ENCODE measurements at places on chromosomes 5 and 9.

GRCh38 chr9:93290495-93291434, 106.8 kb downstream of the WNK2 start:
- DNase-seq: no peak

DNA sequence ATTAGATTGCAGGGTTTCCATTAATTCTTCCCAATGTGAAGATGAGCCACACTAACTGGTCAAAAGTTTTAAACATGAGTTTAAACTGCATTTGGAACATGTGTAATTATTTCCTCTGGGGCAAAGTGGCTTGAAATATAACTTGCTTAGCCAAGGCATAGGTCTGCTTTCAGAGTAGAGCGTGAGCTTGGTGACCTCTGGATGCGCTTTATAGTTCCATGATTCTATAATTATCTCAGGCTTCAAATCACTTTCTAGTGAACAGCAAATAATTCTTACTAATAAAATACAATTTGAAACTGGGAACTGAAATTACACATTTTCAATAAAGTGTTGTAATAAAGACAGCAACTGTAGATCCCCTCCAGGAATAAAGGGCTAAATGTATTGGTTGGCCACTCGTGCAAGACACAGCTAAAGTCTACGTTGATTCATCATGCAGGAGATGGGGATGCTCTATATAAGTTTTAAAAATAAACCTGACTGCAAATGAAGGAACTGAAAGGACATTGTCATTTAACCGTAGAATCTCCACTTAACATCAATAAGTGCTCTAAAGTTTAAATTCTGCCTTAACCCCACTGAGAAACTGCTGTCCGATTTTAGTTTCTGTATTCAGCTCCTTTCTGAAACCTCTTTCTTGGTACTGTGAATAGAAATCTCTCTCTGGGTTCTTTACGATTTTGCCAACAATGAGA, 460.0 kb downstream of the PSAT1 start:
- no peak for DNase-seq

DNA sequence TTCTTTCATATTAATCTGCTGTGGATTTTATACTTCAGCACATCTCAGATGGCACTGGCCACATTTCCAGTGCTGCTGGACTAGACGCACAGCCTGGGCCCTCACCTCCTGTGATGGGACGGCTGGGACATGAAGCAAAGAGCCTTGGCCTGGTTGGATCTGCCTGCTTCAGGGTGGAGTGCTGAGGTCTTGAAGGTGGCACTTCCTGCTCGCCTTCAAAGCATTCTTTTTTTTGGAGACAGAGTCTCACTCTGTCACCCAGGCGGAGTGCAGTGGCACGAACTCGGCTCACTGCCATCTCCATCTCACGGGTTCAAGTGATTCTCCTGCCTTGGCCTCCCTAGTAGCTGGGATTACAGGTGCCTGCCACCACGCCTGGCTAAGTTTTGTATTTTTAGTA, 73.1 kb downstream of the RAPGEF1 start:
- DNase-seq: no peak

GRCh38 chr5:55234121-55234700, 803 bp upstream of the CCNO start:
- no peak for DNase-seq

- no peak for DNase-seq
Measured at GRCh38 chr5:180636016-180636402, 13.4 kb downstream of the FLT4 start.

DNA sequence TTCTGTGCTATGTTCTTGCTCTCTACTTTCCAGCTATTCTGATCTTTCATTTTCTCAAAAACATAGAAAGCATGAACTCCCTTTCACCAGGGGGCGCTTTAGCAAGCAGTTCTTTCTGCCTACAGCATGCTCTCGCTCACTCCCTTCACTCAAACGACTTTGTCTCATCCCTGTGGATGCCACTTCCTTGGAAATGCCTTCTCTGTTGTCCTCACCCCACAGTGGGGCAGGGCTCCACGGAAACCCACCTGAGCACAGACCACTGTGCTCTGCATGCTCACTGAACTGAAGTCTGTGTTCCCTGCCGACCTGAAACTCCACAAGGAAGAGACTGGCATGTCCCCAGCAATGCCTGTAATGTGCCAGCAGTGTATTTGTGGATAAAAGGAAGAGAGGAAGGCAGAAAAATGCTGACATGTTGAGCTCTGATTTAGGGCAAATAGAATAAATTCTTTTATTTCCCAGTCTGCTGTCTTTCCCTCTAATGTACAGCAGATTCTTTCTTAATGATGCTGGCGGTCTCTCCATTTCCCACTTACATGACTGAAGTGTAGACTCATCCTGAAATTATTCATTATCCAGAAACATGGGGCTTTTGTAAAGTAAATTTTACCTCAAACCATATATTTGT, 4.9 kb upstream of the ROR2 start:
- DNase-seq: no peak

GRCh38 chr5:68739752-68740151, 354.1 kb upstream of the SLC30A5 start:
- no peak for DNase-seq

- DNase-seq: peak; percentile 65
Measured at GRCh38 chr5:8905021-8905420, 640.9 kb downstream of the SEMA5A start.

DNA sequence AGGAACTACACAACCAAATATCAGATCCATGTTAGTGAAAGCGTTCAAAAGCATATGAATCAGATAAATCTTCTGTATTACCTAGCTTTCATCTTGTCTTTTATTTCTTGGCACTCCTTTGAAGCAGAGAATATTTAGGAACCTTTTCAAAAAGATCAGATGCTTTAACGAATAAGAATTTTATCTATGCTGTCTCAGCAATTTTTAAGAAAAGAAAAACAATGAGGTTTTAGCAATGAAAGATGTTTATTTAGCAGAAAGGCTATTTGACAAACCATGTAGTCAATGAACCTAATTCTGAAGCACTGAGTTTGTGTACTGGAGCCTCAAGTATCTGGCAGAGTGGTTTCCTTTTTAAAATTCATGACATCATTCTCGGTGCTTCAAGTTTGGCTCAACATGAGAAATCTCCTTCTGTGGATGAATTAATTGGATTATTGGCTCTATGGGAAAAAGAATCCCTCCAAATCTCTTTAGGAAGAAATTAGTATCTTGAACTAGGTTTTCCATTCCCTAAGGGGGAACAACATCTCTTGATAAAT, 534.7 kb downstream of the CAAP1 start:
- DNase-seq: no peak

DNA sequence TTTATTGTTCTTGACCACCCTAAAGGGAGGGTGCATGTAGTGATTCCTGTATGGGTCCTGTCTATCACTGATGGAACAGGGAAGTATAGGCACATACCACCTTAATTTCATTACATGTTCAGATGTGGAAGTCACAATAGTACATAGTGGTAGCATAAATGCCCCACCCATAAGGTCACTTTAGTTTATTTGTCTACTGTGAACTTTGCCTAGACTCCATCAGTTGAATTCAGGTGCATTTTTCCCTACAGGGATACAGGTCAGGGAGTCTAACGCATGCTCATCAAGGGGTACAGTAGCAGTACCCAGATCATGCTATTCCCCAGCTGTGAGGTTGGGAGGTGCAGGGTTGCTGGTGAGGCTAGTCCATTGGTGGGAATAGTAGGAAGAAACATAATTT, 175.0 kb downstream of the MEF2C start:
- DNase-seq: no peak

GRCh38 chr9:122807271-122807900, 7.5 kb downstream of the OR1K1 start:
- DNase-seq: no peak

DNA sequence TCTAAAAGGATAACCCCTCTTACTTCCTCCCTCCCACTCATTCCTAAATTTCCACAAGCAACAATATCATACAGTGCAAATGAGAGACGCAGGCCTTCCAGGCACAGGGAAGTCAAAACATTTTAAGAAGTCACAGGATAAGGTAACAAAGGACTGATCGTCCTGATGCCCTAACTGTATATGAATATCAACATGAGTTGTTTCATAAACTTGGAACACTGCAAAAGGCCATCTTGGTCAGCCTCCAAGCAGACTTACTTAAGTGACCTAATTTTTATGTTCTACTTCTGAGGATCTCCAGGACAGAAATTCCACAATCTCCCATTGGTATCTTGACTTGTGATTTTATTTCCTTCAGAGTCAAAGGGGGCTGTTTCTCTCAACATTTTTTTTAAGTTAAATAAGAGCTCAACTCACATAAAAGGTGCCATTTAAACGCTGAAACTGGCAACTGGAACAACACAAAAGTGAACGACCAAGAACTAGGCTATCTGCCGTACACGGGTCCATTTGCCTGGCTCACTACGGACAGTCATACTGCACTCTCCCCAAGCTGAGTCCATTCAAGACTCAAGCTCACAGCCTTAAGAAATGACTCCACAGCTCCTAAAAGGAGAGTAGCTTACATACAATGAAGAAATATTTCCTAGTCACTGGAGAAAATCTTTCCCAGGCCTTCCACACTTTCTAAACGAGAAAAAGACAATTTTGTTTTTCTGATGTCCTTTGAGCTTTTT, 71.3 kb downstream of the LHFPL2 start:
- DNase-seq: no peak

DNA sequence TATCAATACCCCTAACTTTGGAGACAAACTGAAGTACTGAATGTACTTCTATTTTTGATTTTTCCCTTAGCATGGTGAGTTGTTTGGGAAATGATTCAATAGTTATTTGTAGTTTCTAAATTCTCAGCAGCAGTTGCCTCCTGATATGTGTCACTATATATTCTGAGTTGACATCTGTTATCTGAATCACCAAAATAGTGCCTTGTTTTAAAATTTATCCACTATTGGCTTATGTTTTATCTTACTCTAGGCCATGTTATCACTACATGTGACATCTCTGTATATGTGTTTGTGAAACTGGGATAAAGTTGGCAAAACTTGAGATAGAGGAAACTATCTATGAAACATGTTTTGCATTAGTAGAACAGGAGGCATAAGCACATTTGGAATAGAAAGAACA, 317.6 kb downstream of the TLE4 start:
- no peak for DNase-seq

- DNase-seq: no peak
Measured at GRCh38 chr5:5145651-5146529, 5.8 kb downstream of the ADAMTS16 start.

DNA sequence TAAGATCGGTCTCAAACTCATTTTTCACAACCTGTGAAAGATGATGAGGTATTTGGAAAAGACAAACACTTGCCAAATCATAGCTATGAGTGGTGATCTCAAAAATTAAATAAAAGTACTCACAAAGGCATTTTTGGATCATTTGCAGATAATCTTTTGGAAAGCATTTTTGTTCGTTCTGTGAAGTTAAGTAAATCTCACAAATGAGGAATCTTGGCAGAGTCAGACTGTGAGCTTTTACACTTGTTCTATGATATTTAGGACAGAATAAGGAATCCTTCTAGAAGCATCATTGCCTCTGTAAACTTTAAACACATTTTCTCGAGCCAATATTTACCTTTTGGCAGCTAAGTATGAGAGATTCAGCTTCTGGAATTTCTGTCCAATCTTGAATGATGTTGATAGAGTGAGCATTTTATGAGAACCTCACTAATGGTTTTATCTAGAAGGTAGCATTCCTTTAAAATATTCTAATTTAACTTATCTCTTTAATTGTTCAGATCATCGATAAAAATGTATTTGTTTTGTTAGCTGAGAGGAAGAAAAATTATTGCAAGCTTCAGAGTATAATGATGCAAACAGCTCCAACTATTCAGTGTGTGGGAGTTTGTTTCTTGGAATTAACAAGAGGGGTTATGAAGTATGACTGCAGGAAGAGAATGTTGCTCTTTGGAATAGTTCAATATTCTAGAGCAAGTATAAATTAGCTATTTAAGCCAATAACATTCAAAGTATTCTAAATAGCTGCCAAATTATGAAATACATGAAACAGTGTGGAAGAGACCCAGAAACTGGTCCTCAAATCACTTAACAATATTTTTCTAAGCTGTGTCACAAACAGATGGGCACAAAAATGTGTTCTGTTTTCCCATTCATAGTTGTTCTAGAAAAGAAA, 48.6 kb upstream of the SLCO6A1 start:
- DNase-seq: no peak

DNA sequence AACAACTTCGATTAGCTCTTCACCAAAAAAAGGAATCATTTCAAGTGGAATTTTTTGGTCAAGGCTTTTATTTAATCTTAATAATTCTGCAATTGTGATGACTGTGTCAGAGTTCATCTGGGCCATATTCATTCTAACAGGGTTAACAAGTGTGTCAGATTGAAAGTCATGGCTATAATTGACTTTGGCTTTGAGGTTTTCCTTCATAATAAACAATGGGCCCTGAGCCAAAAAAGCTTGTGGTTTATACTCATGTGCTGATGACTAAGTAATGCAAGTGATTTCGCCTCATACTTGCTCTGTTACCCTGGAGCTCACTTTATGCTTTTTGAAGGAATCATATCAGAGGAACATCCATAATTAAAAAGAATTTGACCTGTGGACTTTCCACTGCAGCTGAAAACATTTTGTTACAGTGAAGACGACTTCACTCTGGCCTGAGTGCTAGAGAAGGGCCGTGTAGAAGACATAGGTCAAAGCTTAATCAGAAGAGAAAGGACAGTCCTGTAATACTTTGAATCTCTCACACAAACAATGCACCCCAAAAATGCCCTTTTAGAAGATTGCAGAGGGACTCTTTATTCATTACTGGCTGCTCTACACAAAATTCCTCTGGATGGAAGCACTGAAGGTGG, 101.7 kb downstream of the GDNF start:
- DNase-seq: no peak

DNA sequence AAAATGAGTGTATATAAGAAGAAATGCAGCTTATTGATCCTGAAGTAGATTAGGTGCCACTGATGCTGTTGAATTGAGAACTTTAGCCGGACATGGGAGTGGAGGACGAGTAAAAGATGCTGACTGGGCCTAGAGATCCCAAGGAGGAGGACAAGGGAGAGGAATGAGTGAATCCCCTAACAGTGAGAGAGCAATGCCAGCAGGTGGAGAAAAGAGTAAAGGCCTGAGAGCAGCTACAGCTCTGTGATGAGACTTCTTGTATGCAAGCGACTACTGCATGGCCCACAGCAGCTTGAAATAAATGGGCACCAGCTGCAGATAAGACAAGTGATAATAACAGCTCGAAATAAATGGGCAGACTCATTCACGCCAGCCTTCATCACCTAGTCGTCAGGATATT, 44.5 kb upstream of the JMY start:
- DNase-seq: no peak

DNA sequence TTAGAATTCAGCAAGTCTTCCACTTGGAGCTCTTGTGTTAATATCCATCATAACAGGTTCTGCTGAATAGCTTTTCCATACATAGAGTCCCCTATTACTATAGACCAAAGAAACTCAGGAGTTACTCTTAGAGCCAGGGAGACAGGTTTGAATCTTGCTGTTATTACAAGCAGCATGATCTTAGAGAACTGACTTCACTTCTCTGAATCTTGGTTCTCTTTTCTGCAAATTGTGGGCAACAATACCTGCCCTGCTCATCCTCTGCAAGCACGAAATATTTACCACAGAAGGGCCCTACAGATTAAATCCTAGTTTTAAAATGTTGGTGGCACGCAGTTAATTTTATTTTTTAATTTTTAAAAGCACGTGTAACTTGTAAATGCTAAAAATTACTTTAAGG, 111.7 kb downstream of the TLR4 start:
- DNase-seq: no peak

- DNase-seq: peak; percentile 83
Measured at GRCh38 chr9:4792572-4793458, at the start of gene RCL1. TSS of gene RCL1 (plus strand) at chr9:4792944. CDS start at chr9:4793092, 148 bp downstream.

- DNase-seq: no peak
Measured at GRCh38 chr9:131714161-131714646, 25.7 kb downstream of the RAPGEF1 start.

GRCh38 chr5:166505544-166505943, 1785.9 kb upstream of the WWC1 start:
- DNase-seq: no peak

All from NCI-H187 (cell line).